ENCODE measurements at places on chromosomes 4 and X. TPM values are rescaled to one million over a fixed set of nuclear protein-coding genes. Genes with fewer than 3 reads are reported as not detected.

- no peak for DNase-seq
These were observed 715.5 kb downstream of the DMD start for GRCh38 chrX:32495855-32496254.

GRCh38 chrX:103828529-103828928 lies 3.5 kb downstream of the RAB9B start:
- no peak for DNase-seq

DNA sequence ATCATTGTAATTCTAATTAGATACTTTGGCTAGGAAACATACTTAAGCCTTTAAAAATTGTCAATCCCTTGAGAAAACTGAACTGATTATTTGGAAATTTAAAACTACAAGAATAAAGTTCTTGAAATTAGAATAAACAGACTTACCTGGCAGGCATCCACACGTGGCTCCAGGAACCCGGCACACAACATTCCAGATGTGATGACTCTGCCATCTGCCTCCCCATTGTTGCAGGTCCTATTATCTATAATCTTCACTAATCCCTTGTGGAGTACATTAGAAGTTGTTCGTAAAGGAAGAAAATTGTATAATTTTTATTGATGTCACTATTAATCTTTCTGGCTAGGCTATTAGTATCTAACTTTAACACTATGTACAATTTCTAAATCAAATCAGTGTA lies 16.2 kb upstream of the GNRHR start:
- DNase-seq, result no peak

GRCh38 chrX:152930516-152930915 lies 32.6 kb downstream of the ZNF185 start:
- no peak for DNase-seq

DNA sequence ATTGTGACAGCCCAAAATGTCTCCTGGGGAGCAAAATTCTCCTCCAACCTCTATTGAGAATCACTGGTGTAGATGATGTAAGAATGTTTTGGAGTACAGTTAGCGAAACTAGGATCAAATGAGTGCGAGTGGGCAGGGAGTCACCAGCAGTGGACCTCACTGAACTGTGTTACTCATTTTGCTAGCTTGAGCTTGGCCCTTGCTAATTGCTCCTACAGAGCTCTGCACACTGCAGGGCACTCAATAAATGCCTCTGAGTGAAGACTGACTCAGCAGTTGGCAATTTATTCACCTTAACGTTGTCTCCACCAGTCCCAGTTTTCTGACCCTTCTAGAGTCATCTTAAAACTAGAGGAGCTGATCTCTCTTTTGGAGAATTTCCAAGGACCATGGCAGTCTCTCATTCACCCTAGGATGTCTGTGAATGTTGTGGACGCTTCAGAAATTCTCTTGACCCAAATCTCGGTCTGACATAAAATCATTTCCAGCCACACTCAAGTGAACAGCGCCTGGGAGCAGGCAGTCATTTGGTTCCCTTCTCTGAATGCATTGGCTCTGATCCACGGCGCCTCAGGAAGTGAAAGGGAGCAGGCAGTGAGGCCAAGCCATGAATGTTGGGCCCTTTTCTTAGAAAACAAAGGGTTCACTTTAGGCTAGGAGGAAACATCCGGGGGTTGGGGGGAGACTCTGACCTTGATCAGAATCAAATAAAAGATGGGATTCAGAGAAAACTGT lies 148.1 kb downstream of the NWD2 start:
- no peak for DNase-seq

DNA sequence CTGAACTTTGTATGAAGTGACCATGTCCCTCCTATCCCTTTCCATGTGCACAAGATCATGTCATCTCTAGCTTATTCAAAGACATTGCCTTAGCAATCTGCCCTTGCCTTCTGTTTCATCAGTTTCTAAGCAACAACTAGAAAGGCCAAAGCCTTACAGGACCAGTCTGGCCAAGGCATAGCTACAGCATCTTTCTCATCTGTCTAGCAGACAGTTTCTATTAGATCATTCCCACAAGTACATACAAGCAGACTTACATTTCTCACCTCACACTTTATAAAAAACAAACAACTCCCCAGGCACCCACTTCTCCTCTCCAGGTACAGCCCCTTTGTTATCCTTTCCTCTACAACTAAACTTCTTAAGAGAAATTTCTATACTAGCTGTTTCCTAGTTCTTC lies 188.7 kb upstream of the AADAT start:
- DNase-seq, result no peak

- DNase-seq, result no peak
These were observed 166.9 kb upstream of the PCDH10 start for GRCh38 chr4:132982151-132982550.

DNA sequence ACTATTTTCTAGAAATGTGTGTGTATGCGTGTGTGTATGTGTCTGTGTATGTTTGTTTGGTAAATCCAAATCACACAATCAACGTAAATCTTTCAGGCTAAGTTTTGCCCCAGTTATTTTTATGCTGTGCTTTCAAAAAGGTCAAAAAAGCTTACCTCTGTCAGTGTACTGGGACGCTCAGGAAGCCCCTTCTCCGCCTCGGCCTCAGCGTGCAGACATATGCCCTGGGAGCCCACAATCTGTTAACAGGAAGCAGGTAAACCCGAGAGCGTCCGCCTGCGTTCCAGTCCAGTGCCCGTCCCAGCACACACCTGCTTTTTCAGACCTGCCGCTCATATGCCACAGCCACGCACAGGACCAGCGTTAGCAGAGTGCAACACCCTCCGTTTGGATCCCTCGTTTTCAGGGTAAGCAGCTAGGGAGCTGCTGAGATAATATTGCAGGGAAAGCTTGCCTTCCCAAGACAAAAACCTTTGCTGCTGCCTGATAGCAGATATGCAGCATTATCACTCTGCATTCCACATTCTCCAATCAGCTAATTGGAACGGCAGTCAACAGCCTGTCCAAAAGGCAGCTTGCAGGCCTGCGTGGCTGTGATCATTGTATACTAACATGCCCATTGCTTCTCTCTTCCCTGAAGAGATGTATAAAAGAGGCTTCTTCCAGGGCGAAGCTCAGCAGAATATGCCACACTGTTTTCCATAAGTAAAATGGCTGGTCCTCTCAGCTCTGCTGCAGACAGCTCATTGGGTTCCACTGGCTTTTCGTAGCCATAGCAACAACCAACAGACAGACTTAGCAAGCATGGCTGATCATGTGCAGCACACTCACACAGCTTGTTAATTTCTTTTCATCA lies at the start of gene SORBS2:
Gene SORBS2, minus strand, starts transcription at position 686 of the 856 bp plus-strand sequence. CDS start 121,623 bp downstream, outside the sequence.
- DNase-seq, result no peak

GRCh38 chr4:110049951-110050925 lies 137.6 kb downstream of the EGF start:
- DNase-seq, result peak; percentile 66

DNA sequence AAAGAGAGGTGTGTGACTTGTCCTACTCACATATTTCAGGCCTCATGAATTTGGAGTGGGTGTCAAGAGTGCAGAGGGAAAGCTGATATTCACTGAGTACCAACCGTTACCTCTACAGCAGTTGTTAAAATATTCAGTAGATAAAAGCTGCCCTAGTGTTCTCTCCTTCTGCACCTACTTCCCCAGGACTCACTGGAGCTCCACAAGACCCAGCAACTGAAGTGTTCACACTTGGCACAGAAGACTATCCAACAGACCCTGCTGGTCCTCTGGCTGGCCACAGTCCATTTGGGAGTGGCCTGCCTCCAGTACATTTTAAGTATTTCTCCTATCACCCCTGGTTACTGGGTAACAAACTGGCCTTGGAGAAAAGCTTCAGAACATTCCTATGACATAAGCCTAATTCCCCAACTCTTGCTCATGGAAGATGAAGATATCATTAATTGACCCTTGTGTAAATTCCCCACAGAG lies 70.8 kb downstream of the PPARGC1A start:
- DNase-seq, result no peak

GRCh38 chrX:7606039-7606652 lies 236.8 kb upstream of the VCX start:
- no peak for DNase-seq

GRCh38 chr4:38466401-38466800 lies 197.6 kb upstream of the KLF3 start:
- DNase-seq, result no peak

DNA sequence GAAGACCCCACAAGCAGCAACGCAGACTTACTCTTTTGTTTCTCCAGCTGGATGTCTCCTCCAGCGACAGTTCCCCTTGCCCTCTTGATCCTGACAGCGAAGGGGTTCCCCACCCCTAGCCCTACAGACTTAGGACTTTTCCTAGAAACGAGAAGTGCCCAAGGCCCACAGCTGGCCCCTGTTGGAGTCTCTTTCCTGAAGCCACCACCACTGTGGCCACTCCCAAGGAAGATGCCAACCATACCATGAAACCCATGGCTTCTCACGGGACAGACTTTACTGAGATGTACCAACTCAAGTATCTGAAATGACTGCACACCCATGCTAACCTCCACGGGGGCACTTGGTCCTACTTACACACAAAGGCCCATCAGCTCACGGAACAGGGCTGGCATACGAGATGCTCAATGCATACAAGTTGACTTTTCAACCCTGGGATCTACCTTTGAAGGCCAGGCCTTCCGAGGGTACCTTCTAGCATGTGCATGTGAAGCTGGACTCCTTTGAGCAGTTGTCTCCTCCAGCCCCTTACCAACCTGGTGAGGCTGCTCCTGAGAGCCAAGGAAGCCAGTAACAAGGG lies 924 bp upstream of the IRAK1 start:
- peak; percentile 25 for DNase-seq

DNA sequence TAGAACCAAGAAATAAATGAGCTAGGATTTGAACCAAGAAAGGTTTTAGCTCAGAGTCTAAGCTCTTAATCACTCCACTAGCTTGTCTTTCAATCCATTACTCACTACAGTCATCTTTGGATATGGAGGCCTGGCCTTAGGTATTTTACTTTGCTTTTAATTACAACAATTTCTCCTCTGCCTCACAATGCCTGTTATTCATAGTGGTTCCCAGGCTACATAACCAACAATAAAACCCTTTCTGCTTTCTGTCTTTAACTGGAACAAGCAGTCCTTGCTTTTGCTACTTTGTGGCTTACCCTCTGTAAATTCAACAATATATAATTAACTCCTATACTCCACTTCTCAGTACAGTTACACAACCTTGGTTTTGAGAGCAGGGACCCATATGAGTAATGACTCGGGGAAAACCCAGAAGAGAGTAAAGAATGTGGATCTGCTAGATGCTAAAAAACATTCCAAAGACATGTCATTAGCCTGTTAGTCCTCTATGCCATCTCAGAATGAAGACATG lies 94.7 kb upstream of the NAP1L5 start:
- DNase-seq, result no peak

DNA sequence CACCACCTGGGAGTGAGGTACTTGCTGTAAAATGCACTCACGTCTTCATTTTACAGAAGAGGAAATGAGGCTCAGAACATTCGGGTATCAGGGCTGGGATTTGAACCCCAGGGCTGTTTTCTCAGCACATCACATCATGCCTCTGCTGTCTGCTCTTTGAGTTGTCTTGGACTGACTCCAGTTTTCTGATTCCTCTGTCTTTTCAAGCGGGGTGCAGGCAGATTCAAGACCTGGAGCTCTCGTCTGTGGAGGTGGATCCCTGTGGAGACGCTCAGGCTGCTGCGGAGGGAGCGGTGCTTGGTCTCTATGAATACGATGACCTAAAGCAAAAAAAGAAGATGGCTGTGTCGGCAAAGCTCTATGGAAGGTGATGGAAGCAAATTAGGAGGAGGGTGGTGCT lies 6.3 kb downstream of the LAP3 start:
- no peak for DNase-seq

GRCh38 chr4:101953949-101954348 lies 163.4 kb downstream of the BANK1 start:
- DNase-seq, result no peak

DNA sequence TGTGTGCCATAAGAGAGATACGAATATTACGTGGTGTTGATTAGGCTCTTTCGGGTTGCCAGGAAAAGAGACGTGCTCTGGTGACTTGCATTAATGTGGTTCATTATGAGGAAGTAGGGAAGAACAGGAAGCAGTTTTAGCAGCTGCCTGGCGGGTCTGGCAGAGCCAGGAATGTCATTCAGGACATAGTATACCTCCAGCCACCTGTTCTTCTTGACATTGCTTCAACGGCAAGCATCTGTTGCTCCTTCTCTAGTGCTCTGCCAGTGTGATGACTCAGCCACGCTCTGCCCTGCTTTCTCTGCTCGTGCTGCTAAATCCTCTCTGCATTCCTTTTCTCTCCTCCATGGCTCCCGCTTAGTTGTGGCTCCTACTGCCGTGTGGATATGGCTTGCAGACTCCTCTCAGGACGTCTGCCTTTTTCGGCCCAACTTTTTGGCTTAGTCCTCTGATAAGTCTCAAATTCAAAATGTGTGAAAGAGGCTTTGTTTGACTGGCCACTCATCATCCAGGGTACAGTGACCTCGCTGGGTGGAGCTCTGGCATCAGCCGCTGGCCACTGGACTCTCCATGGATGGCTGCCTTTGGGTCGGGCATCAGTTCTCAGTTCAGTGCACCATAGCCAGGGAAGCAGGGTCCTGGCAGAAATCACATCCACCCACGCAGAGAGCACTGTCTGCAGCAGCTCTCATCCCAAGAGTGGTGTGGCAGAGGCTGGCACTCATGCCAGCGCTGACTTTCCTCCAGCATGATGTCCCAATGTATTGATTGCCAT lies 89.3 kb upstream of the KLF3 start:
- DNase-seq, result no peak

DNA sequence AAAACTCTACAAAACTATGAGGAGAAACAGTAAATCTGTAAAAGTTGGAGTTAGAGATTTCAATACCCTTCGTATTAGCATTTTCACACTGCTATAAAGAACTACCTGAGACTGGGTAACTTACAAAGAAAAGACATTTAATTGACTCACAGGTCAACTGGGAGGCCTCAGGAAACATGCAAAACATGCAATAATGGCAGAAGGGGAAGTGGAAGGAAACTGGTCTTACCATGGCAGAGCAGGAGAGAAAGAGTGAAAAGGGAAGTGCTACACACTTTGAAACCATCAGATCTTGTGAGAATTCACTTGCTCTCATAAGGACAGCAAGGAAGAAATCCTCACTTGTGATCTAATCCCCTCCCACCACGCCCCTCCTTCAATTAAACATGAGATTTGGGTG lies 949.9 kb downstream of the TECRL start:
- no peak for DNase-seq

Gene WDR17
- 2.2 TPM for total RNA-seq

Gene ANXA3
- total RNA-seq, result 1.0 TPM

Gene CD38
- 15.0 TPM for total RNA-seq

Gene ALAS2
- not detected for total RNA-seq

Gene PLAC1
- not detected for total RNA-seq

Gene TLR2
- 1.3 TPM for total RNA-seq

Gene GUCY1B1
- 0.63 TPM for total RNA-seq

Gene OPN1MW
- total RNA-seq, result not detected

Gene FGFRL1
- total RNA-seq, result 23.5 TPM

Gene RHOXF1
- total RNA-seq, result not detected

Gene TEX13B
- total RNA-seq, result not detected

Gene LRP2BP
- total RNA-seq, result 0.80 TPM

Gene CHM
- 14.7 TPM for total RNA-seq

Measured in activated CD4-positive, alpha-beta T cell treated with anti-CD3 and anti-CD28 coated beads for 36 hours (primary cell).